ENCODE measurements at places on chromosomes 12 and 14.

GRCh38 chr14:51897791-51898355 is 37.5 kb downstream of the GNG2 start:
- no peak for DNase-seq

- no peak for DNase-seq
Measured at GRCh38 chr12:132116709-132117557, 27.2 kb downstream of the DDX51 start.

DNA sequence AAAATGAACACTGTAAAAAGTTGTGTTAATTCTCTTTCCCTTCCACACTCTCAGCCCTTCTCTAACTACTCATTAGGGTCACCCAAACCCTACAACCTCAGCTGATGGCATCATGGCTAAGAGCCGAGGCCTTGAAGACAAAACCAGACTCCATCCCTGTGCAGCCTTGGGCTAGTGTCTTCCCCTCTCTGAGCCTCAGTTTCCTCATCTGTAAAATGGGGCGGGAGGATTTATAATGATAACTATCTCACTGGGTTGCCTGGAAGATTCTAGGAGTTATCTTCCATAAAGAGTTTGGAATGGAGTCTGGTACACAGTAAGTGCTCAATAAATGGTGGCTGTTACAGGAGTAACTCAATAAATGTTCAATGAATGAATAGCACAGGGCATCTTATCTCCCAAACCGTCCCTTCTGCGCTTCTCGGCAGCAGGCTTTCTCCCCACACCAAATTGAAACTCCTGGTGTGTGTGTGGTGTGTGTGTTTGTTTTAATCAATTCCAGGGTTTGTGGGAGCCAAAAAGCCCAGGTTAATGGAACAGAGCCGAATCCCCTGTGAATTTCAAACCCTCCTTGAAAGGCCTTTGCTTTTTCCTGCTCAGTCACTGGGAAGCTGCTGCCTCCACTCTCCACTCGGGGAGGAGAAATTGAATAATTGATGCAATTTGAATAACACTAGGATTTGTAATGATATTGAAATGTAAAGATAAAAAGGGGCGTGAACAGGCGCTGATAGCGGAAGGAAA is 61.2 kb upstream of the FAM222A start:
- no peak for DNase-seq

- DNase-seq = no peak
Measured at GRCh38 chr14:69114763-69115162, 38.2 kb downstream of the DCAF5 start.

GRCh38 chr12:2151391-2151790 is 98.6 kb downstream of the CACNA1C start:
- no peak for DNase-seq

DNA sequence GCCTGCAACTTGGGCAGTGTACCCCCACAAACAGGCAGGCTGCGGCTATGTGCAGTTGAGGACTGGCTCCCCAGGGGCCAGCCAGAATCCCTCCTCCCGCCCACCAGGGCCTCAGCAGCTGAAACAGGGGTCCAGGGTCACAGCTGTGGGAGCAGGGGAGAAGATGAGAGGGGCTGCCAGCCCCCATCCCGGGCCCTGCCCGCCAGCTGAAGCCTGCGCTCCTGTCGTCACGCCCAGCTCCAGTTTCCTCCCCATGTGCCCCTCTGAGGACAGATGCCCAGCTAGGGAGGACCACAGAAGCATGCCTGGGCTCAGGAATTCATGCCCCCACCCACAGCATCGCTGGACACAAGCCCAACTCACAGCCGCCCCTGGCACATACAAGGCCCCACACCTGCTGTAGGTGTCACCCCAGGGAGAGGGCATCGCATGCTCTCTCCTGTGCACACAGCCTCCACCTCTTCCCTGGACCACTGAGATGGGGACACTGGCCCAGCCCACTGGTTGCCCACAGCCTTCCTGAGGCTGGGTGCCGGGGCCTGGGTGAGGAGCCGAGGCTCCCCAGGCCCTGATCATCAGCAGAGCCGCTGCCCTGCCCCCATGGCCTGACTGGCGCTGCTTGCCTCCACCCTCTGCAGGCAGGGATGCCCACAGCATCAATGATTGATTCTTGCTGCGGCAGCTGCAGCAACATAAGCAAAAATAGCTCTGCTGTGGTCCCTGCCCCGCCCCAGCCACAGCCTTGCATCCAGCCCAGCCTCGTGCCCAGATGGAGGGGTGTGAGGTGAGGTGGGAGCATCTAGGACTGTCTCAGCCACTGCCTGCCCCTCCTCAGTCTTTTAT is 3.7 kb upstream of the CLBA1 start:
- no peak for DNase-seq

DNA sequence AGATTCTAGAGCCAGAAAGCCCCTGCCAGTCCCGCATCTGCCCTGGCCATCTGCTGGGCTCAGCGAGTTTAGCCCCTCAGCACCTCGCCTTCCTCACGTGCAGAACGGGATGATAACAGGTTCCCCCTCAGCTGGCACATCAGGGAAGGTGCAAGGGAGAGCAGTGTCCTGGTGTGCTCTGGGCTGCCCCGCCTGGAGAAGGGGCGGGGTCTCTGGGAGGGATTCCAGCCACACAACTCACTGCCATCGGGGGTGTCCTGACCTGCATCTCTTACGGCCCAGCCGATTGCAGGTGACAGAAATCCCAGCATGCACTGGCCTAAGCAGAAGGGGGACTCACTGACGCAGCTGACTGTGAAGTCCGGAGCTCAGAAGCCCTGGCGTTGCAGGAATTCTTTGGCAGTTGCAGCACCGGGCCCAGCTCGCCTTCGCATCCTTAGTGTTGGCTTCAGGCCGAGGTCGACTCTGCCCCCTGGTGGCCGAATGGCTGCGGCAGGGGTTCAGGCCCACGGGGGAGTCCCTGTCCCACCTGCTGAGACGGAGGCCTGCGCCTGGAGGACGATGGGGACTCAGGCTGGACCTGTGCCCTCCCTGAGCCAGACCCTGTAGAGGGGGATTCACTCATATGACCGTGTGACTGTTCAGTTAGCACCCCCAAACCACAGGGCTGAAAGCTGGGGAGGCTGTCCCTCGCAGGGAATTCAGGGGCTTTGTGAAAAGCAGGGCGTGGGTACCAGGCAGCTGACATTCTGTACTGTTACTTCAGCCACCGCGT is 178.6 kb downstream of the ADGRD1 start:
- peak; percentile 64 for DNase-seq

DNA sequence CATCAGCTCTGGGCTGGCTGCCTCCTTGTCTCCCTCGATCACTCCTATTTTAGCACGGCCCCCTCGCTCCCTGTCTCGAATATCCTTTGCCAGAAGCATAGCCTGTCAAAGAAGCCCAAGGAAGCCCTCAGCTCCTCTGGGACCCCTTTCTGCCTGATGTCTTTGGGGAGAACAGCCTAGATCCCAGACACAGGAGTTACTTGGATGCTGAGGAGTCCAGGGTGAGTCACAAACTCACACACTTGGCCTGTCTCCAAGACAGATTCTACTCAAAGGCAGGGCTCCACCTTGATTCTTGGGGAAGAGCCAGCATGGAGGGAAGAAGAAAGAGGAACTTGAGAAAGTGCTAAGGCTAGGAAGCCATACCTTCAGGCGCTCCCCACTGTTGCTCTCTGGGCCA is 8.1 kb downstream of the AVIL start:
- DNase-seq = no peak

DNA sequence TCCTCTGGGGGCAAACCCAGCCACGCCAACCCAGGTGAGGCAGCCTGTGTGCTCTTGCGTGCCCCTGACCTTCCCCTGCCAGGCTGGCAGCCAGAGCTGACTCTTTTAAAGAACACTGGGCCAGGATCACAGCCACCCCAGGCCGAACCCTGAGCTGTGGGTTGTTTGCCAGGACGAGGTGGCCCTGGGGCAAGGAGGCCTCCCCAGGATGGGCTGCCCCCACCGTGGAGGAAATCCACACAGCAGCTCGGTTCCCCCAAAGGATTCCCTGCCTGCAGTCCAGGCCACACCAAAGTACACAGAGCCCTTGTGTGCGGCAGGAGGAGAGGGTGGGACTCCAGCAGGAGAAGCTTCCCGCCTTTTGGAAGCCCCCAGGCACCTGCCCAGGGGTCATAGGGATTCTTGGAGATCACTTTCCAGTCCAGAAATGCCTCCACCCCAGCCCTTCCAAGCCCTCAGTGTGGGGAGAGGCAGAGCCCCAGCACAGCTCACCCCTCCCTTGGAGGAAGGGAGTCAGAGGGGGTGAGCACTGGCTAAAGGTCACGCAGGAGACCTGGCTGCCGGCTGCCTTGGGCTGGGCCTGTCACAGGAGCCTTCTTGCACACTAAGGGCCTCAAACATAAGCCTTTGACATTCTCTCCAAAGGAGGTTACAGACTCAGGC is 115.6 kb downstream of the CALM1 start:
- no peak for DNase-seq

DNA sequence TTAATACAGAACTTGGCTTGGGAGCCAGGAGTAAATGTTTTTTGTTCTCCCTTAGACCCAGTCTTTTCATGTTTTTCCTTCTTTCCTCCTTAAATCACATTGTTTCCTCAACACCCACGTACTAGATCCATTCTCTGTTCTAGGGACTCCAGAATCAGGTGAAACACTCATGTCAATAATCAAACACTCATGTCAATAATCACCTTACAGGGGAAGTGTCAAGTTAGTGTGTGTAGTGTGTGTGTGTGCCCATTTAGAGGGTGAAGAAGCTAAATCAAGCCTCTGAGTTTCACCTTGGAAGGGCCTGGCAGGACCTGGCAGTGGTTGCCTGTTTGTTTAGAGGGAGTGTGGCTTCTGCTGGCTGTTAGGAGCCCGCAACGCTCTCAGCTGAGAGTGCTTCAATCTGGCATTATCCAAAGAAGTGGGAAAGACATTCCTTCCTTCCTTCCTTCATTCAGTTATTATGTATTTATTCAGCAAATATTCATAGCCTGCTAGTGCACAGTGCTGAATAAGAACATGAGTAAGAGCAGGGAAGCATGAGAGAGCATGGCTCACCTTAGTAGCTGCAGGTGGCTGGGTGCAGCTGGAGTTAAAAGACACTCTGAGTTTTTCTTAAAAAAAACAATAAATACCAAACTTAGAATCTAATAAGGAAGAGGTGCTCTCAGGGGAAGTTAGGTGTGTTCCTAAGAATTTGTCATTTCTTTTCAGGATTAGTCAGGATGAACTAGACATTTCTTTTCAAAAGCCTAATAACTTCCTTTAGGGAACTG is 17.6 kb upstream of the EID3 start:
- no peak for DNase-seq

- DNase-seq = no peak
Measured at GRCh38 chr14:78721756-78722480, 551.7 kb downstream of the NRXN3 start.

GRCh38 chr14:82720946-82721345 is 1187.3 kb upstream of the SEL1L start:
- DNase-seq = no peak

GRCh38 chr14:40345334-40345733 is 913.1 kb upstream of the FBXO33 start:
- no peak for DNase-seq

- DNase-seq = no peak
Measured at GRCh38 chr12:107309020-107309419, 215.7 kb upstream of the CRY1 start.

DNA sequence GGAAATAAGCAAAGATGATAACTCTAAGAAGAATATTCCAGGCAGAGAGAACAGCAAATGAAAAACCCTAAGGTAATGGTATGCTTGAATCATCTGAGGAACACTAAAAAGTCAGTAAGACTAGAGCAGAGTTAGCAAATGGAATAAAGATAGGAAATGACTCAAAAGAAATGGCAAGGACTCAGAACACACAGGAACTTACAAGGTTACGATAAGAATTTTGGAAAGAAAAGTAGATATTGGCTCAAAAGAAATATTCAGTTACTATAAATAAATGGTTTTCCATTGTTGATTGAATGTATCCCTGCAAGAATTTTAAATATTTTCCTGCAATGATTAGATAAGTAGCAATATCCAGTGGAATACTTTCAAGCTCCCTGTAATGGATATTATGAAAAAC is 705.8 kb downstream of the C12orf50 start:
- no peak for DNase-seq

GRCh38 chr12:128830505-128830893 is 6.7 kb upstream of the SLC15A4 start:
- no peak for DNase-seq

GRCh38 chr12:62190689-62191490 is 69.3 kb upstream of the USP15 start:
- no peak for DNase-seq

- no peak for DNase-seq
Measured at GRCh38 chr12:96549341-96549740, 60.0 kb downstream of the CFAP54 start.

GRCh38 chr14:77903221-77903620 is 103.3 kb downstream of the ADCK1 start:
- no peak for DNase-seq

- DNase-seq = no peak
Measured at GRCh38 chr14:99380402-99380801, 100.3 kb downstream of the SETD3 start.

GRCh38 chr12:12626471-12626870 is 14.8 kb downstream of the CREBL2 start:
- DNase-seq = no peak

- no peak for DNase-seq
Measured at GRCh38 chr14:74531467-74531866, 37.9 kb downstream of the ISCA2 start.

GRCh38 chr14:69850086-69850735 is 29.0 kb upstream of the SMOC1 start:
- DNase-seq = no peak

GRCh38 chr12:57745485-57745881 is 644 bp downstream of the TSPAN31 start:
- no peak for DNase-seq

DNA sequence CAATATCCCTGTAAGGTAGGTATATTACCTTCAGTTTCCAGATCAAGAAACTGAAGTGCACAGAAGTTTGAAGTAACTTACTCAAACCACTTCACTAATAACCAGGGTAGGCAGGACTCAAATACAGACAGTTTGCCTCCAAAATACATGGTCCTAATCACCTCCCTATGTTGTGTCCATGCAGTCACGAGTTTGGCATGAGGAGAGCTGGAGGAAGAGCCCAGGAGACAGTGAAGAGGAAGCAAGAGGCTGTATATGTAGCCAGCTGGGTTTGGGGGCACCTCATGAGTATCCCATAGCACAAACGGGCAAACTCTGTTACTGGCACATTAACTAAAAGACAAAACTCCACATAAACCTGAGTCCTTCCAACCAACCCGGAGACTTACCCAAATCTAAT is 79.2 kb downstream of the DUSP16 start:
- DNase-seq = no peak

DNA sequence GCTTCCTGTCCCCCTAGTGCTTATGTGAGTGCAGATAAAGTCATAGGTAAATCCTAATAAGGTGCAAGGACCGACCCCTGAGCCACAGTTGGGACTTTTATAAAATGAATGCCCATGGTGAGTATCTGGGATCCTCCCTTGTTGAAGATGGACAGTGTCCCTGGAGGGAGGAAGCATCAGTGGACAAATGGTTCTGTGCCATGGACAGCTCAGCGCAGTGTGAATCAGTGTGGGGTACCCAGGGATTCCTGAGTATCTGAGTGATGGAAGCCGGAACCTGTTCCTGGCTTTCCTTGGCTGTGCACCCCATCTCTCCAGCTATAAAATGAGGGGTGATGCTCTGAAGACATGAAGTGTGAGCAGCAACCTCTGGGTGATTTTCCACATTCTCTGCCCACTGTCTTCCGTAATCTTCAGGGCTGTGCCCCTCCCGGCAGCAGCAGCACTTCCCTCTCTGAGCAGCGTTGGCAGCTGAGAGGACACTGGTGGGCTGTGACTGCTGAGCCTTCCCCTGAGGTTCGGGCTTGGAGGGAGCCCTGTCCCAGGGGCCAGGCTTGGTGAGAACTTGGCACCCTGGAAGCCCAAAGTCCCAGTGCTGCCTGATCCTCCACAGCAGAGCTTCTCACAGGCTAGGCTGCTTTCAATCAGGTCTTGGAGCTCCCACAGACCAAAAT is 25.0 kb downstream of the VCPKMT start:
- no peak for DNase-seq

GRCh38 chr14:24399999-24400718 is 1.4 kb downstream of the NYNRIN start:
- DNase-seq = no peak

Measured in CD4-positive, alpha-beta T cell treated with Interleukin-15 for 4 hours (primary cell).